Left lobe of liver (tissue), 2 donors: ENCODE measurements at places on chromosomes 5 and 9. TPM values are rescaled to one million over a fixed set of nuclear protein-coding genes. Genes with fewer than 3 reads are reported as not detected.

PAX5 gene
- total RNA-seq: 0.05 TPM

GRCh38 chr5:135373736-135374515 is 25.1 kb downstream of the MACROH2A1 start:
- DNase-seq: no peak

GRCh38 chr5:14512574-14512973 is 69.0 kb upstream of the OTULINL start:
- no peak for DNase-seq

IFNA21 gene
- total RNA-seq: not detected

- no peak for DNase-seq
Measured at GRCh38 chr5:59034498-59035186, 451.8 kb downstream of the RAB3C start.

DNA sequence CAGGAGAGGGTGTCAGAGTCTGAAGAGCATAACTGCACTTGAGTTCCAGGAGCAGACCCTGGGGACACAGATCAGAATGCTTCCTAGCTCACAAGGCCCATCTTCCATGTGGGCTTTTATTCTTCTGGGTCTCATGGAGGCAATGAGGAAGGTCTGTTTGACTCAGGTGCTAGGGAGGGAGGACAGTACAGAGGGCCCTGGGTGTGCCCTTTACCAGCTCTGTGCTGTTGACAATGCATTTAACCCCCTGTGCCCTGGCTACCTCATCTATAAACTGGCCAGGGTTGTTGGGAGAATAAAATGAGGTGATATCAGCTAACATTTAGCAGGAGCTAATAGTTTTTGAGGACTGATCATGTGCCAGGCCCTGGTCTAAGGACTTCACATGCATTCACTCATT is 318.0 kb downstream of the DMAC1 start:
- no peak for DNase-seq

TMEM174 gene
- total RNA-seq: not detected

PDCD1LG2 gene
- 0.73 TPM for total RNA-seq

DNA sequence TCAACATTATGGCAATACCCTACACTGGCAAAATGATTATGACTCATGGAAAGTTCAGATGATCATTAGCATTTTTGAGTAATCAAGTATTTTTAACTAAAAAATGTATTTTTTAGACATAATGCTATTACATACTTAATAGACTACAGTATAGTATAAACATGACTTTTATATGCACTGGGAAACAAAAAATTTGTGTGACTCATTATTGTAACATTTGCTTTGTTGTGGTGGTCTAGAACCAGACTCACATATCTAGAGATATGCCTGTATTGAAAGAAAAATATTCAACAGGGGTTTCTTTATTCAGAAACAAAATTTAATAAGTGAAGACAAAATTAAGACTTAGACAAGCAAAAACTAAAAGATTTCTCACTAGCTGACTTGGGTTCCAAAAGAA is 385.3 kb upstream of the RIOK2 start:
- DNase-seq: no peak

DNA sequence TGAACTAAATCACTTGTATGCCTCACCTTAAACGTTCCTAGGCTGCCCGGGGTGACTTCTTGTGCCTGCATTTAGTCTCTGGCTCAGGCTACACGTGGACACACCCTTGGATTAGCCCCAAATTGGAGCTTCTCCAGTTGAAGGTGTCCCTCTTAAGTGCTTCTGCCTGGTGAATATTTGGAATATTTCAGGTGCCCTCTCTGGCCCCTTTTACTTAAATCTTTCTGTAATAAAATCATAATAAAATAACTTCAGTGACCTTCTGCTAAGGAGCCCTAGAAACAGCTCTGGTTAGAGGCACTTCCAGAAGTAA is 74.3 kb upstream of the KLF9 start:
- no peak for DNase-seq

SPATA31A7 gene
- not detected for total RNA-seq

SLC45A2 gene
- total RNA-seq: 0.48 TPM

- no peak for DNase-seq
Measured at GRCh38 chr5:2511126-2511525, 240.4 kb downstream of the IRX2 start.

FOXD4L6 gene
- not detected for total RNA-seq

- no peak for DNase-seq
Measured at GRCh38 chr5:138909734-138910133, 34.6 kb upstream of the LRRTM2 start.

- DNase-seq: no peak
Measured at GRCh38 chr9:91516777-91517176, 93.1 kb upstream of the NFIL3 start.
